Endodermal cell (in vitro differentiated cells): ENCODE measurements at places on chromosomes 11 and 22.

DNA sequence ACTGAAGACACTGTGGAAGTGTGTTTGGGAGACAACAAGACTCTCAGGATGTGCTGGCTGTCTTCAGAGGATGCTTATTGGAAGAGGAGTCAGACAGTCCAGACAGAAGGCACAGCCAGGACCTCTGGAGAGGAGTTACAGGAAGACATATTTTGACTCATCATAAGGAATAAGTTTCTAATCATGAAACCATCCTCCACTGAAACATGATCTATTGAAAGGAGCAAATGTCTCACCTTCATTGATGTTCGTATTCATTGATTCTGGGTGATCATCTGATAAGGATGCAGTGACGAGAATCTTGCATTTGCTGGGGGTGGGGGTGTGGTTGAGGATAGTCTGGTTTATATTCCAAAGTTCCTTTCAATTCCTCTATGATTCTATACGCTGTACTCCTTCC is 2.5 kb upstream of the CXCR5 start:
- no peak for DNase-seq

DNA sequence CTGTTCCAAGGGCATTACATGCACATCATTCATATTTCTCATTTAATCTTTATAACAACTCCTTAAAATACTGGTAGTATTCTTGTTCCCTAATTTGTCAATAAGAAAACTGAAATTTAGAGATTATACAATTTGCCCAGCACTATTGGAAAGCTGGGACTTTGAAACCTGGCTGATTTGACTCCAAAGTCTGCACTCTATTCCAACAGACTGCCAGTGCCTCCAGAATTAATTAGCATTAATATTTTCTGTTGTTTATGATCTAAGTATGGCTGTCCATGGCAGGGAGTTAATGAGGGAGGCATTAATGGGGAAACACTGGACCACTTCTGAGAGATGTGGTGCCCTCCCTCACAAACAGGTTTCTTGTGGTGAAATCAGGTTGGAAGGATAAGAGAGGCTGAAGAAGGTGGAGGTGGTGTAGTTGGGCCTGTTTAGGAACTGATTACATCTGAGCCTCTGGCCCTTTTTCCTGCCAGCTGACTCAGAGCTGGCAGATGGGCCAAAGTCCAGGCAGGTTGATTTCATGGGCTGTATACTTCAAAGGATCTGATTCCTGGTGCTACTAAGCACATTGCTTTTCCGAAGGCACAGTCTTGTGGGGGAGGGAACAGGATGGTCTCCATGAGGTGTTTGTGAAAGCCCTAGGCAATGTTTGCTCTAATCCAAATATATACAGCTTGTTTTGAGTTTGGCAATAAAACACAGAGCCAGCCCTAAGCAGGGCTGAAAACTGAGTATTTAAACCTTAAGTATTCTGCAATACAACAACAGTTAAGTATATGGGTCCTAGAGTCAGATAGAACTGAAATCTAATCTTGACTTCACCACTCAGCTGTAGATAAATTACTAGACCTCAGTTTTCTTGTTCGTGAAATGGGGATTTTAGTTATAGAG is 21.0 kb upstream of the RAB30 start:
- no peak for DNase-seq

DNA sequence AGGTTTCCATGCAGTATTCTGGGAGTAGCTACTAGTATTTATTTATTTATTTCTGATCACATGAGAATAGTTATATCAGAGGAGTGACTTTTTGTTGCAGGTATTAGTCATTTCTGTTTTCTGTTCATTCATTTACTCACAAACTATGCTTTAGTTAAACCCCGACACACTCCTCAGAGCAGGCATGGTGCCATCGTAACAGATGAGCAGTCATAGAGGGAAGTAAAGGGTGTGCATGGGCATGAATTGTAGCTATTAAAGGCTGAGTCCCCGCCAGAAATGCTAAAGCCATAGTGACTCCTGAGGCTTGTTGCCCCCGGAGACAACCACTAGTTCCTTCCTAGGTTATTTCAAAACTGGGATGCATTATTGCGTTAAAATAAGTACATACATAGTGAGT is 10.6 kb downstream of the JHY start:
- DNase-seq, result no peak

GRCh38 chr11:33383075-33383919 is 126.1 kb downstream of the HIPK3 start:
- DNase-seq, result no peak

GRCh38 chr11:2155511-2155910 is 5.5 kb downstream of the INS start:
- DNase-seq, result no peak

DNA sequence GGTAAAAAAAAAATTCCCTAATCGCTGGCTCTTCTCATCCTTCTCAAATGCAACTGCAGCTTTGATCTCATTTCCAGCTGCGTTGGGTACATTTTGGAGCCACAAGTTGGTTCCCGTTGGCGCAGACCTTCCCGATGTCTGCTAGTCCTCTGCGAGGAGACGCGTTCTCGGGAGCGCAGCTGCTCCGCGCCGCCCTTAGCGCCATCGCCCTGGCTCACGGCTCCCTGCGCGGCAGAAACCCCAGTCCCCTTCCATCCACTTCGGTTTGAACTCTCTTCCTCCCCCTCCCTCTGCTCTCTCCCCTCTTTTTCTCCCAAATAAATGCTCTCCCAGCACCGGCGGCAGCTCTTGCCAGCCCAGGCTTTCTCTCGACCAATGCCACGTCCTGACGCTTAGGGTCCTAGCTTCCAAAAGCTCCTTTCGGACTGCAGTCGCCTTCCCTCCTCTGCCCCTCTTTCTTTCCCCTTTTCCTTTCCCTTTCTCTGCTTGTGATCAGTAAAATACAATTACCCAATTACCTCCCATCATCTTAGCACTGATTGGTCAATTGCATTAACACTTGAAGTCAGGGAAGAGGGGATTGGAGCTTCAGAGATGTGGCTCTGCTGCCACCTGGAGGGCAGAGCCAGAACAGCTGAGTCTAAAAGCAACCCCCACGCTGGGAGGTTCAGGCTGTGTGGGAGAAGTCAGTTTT is 1165.7 kb downstream of the LRRC4C start:
- peak; percentile 91 for DNase-seq

DNA sequence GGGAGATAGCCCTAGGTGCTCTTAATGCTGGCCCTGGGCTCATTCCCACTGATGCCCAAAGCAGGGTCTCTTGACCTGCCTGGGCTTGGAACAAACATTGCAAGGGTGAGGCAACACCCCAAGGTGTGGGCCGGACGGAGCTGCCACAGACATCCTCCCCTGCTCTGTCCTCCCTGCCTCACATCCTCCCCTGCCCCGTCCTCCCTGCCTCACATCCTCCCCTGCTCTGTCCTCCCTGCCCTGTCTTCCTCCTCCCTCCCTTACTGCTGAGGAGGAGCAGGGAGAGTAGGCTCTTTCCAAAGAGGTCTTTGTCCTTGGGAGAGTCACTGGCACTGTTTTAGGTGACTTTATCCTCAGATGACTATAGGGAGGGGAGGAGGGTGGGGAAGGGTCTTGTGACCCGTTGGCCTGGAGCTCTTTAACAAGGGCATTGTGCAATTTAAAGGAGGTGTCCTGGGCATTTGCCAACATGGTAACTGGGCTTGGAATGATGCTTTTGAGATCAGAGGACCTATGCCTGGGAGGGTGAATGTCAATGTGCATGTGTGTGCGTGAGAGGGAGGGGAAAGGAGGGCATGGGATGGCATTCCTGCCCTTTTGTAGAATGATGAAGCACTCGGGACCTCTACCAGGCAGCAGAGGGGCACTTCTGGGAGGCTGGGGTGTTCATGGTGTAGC is 700 bp downstream of the FAM180B start:
- no peak for DNase-seq

DNA sequence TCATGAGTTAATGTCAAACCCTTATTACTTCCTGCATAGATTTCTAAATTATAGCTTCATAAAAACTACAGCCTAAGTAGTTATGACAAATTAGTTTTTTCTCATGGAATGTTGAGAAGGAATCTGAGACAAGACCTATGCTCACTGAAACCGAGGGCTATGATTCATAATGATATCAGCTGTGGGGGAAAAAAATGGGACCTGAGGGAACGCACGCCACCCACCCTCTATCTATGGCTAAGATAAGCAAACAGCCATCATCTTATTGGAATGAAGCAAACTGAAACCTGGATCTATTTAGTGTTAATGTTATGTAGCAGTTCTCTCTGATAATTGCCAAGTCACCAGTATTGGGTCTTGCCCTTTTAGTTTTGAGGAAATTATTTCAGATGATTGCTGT is 906.9 kb upstream of the RAG2 start:
- no peak for DNase-seq

DNA sequence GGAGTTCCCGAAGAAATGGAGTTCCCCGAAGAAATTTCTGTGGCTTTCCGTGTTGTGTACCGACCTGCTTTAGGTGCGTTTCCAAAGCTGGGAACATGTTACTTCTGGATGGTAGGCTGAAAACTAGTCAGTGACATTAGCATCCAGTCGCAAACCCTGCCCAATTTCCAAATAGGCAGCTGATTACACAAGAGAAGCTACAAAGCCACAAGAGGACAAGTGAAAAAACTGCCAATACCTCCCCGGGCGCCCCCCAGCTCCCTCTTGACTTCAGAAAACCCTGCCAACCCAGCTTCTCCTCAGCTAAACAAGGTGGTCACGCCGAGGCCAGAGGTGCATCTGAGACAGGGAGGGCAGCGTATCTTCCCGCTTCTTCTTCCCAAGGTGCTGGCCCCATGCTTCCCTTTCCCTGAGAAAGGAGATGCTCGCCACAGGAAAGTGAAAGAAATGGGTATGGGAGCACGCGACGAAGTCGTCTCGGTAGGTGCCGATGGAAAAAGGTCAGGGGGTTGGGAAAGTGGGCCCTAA is 551 bp downstream of the AGBL2 start:
- DNase-seq, result peak; percentile 59

DNA sequence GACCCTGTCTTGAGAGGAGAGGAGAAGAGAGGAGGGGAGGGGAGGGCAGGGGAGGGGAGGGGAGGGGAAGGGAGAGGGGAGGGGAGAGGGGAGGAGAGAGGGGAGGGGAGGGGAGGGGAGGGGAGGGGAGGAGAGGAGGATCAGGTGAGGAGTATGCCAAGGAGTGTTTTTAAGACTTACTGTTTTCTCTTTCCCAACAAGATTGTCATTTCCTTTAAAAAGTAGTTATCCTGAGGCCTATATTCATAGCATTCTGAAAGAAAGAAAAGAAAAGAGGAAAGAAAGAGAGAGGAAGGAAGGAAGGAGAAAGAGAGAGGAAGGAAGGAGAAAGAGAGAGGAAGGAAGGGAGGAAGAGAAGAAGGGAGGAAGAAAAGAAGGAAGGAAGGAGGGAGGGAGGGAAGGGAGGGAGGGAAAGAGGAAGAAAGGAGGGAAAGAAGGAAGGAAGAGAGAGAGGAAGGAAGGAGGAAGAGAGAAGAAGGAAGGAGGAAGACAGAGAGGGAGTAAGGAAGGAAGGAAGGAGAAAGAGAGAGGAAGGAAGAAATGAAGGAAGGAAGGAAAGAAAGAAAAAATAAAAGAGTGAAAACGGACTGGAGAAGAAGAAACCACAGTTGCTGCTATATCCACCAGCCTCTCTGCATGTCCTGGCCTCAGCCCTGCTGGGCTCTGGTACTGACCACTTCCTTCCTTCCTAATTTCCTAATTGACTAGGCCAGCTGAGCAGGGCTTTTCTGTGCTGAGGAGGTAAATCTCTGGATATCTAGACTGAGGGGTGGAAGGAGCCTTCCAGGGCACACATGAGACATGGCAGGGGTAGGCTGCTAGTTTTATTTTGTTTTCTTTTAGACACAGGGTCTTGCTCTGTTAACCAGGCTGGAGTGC is 1.1 kb upstream of the SAA1 start:
- peak; percentile 38 for DNase-seq

GRCh38 chr11:41461057-41461681 is 1.7 kb upstream of the LRRC4C start:
- no peak for DNase-seq

DNA sequence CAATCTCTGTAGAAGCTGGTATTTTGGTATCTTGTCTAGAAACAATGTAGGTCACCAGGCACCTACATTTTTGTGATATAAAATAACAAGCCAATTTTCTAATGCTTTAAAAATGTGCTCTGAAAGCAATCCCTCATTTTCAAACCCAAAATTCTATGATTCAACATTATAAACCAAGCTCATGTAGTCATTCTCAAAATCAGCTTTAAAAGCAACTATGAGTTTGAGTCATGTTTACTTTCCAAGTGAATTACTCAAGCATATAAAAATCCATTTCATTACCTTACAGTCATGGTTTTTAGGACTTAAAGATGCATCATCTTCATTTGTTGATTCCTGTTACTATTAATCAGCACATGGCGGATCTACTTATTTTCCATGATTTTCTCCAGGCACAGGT is 216.4 kb downstream of the GRM5 start:
- DNase-seq, result no peak

DNA sequence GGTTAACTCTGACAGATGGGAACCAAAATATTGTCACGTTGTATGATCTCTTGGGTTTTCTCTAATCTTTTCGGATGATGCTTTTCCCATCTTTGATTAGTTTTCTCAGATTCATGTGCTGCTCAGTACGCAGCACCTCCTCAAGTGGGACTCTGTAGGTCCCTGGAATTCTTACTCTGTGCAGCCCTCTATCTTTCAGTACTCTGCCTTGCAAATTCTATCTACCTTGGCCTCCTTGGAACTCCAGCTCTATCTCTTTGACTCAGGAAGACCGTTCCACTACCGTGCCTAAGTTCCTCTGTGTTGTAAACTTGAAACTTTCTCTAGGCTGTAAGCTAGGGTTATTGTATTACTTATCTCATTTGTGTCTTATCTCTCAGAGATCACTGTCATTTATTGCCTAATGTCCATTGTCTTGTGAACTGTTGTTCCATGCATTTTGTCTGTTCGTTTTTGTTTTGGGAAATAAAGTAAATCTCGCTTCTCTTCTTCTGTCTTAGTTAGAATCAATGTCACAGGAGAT is 20.1 kb upstream of the CHORDC1 start:
- no peak for DNase-seq

- DNase-seq, result no peak
Observed at GRCh38 chr22:38760477-38761201, 4.8 kb upstream of the SUN2 start.

GRCh38 chr11:129593098-129593497 is 217.4 kb downstream of the BARX2 start:
- peak; percentile 54 for DNase-seq
